ENCODE measurements at places on chromosomes 16 and 17. TPM values are rescaled to one million over a fixed set of nuclear protein-coding genes. Genes with fewer than 3 reads are reported as not detected.

GRCh38 chr17:80633207-80633606 lies 88.6 kb downstream of the RPTOR start:
- DNase-seq = no peak

GRCh38 chr16:20956319-20956718 lies 55.7 kb downstream of the LYRM1 start:
- DNase-seq = no peak

DNA sequence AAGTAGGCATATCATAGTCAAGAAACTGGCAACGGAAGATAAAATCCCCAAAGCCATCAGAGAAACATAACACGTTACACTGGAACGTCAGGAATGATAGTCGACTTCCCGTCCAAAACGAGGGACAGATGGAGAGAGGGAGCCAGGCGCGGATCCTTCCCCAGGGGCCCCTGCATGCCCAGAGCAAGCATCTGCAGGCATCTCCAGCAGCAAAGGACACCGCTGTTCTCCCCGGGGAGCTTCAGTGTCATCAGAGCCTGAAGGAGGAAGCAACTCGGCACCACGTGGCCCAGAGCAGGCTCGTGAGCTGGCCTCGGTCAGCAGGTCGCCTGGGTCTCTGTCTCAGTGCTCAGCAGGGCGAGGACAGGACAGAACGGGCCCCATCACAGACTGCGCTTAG lies 50.1 kb downstream of the LMF1 start:
- no peak for DNase-seq

DNA sequence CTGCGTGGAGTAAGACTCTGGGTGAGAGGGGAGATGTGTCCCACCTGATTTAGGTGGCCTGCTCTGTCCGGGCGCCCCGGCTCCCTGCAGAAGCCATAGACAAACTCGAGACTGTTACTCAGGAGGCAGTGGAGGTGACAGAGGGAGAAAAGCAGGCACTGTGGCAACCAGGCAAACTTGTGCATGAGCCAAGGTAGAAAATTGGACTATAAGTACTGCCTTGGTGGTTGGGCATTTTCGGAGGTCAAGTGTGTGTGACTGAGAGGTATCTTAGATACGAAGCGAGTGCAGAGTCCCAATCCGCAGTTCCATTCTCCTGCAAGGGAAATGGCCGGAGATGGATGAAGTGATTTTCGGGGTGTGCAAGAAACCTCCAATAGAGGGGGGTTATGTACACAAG lies 27.1 kb upstream of the SPACA3 start:
- no peak for DNase-seq

GRCh38 chr17:185445-186138 lies 4.1 kb upstream of the DOC2B start:
- no peak for DNase-seq

- DNase-seq = no peak
Measured at GRCh38 chr17:151886-152859, 14.8 kb downstream of the SCGB1C2 start.

DNA sequence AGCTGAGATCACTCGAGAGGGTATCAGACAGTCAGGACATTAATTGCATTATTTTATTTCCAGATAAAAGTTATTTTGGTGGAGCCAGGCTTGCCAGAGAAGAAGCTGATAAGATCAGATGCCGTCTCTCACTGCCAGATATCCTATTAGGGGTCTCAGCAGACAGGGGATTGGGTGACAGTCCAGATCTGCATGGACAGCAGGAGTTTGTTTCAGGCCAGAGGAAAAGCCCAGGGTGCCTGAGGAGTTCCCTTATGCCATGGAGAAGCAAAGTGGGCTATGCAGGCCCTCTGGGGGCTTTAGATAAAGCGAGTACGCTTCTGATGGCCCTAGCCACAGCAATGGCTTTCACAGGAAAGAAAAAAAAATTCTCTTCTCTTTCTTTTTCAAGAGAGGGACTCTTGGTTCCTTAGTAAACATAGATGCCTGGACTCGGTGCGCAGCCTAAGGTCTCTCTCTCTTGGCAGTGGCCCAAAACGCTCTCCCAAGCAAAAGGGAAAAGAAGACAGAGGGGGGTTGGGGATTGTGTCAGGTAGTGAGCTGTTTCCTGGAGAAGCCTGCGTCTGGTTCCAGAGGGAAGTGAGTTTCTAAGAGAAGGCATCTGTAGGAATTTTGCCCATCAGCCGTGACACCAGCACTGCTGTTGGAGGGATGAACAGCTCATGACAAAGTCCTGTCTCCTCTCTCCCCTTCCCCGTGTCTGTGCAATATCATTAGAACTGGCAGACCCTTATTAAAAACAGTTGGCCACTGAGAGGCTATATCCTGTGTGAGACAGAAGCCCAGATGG lies 166.3 kb upstream of the FOXF1 start:
- no peak for DNase-seq

Gene TK1
- total RNA-seq = 32.3 TPM

Gene CEP295NL
- total RNA-seq = 0.38 TPM

Gene SOST
- total RNA-seq = 0.14 TPM

Gene AATK
- total RNA-seq = 0.24 TPM

Gene TMEM208
- total RNA-seq = 35.2 TPM
